T-helper 17 cell (primary cell): ENCODE measurements at places on chromosomes 12 and 14.

GRCh38 chr12:33427071-33427470 lies 12.5 kb downstream of the SYT10 start:
- no peak for DNase-seq

GRCh38 chr12:115866909-115867525 lies 410.5 kb downstream of the MED13L start:
- DNase-seq, result no peak

- DNase-seq, result no peak
Measured at GRCh38 chr12:85713373-85713772, 122.8 kb downstream of the RASSF9 start.

DNA sequence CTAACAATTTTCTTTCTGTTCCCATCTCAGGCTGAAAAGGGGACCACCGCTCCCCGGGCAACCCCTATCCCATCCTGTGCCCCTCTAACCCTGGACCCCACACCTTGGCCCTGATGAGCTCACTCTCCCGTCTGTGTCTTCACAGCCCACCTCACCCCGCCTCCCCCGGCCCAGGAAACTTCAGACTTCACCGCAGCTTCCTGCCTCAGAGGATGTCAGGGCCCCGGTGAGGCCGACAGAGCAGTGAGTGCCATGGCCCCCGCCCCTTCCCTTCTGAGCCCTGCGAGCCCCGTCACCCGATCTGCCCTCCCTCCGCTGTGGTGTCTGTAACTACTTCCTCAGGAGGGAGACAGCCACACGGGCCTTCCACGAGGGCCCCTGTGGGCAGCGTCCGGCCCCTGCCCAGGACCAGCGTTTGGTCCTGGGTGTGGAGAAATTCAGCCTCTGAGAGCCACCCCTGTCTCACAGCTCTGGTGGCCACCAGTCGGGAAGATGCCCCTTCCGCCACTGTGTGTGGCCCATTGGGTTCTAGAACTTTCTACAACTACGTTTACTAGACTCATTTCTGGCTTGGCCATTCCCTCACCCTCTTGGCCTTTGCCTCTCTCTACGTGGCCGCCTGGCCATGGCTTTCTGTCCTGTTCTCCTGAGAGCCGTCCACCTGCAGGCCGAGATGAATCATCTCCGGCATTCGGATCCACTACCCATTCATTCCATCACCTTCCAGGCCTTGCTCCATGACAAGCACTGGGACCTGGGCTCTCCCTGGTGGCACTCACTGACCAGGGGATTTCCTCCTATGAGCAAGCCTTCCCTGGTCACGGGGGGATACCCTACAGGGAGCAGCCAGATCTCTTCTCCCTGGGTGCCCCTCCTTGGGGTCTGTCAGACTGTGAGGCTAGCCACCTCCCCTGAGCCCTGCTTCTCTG lies 3.4 kb downstream of the RHOF start:
- DNase-seq, result peak; percentile 92

GRCh38 chr12:66482351-66483203 lies 180.3 kb downstream of the HELB start:
- DNase-seq, result no peak

DNA sequence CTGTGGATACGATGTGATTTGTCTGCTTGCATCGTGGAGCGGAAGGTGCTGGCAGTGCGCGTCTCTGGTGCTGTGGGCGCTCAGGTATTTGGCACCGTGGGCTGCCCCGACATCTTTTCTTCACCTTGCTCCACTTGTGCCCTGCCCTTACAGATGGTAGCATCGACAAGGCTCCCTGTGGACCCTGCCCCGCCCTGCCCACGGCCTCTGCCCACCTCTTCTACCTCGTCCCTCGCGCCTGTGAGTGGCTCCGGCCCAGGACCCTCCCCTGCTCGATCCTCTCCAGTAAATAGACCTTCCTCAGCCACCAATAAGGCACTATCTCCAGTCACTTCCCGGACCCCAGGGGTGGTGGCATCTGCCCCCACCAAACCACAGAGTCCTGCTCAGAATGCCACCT lies 36.6 kb downstream of the EP400 start:
- DNase-seq, result no peak

DNA sequence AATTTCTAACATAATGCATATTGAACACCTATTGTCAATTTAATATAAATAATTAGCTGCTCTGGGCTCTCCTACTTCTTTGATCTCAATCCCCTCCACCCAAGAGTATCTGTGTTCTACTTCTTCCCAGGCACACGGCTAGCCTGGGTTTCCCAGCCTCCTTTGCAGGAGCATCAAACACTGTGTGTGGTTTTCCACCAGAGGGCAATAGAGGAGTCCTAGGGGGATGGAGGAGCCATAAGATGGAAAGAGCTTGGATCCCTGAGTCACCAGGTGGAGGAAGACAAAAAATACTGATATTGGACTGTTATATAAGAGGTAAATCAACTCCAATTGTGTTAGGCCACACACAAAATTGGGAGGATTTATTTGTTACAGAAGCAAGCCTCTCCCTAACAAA lies 333.7 kb downstream of the GLT1D1 start:
- DNase-seq, result no peak

- DNase-seq, result no peak
Measured at GRCh38 chr12:80189241-80189640, 89.9 kb downstream of the OTOGL start.

DNA sequence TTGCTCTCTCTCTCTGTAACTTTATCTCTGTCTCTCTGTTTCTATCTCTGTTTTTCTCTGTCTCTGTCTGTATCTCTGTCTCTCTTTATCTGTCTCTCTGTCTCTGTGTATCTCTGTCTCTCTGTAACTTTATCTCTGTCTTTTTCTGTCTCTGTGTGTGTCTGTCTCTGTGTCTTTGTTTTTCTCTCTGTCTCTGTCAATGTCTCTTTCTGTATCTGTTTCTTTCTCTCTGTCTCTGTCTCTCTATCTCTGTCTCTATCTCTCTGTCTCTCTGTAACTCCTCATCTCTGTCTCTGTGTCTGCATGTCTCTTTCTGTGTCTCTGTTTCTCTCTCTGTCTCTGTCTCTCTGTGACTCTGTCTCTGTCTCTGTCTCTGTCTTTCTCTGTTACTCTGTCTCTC lies 51.7 kb downstream of the TMEM121 start:
- DNase-seq, result no peak

DNA sequence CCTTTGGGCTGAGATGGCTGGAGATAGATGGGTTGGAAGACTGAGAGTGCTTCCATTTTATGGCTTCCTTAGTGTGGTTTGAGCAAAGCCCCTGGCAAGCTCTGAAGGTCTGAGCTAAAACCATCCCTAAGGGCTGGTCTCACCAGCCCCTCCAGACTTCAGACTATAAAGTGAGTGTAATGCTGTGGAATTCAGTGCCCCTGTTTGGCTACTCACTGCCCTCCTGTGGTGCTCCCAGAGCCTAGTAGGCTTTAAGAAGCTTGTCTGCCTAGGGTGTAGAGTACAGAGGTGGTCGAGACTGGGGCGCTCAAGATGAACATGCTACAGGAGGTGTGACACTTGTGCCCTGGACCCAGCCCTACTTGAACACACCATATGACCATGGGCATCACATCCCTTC lies 246.7 kb upstream of the FKBP4 start:
- no peak for DNase-seq

DNA sequence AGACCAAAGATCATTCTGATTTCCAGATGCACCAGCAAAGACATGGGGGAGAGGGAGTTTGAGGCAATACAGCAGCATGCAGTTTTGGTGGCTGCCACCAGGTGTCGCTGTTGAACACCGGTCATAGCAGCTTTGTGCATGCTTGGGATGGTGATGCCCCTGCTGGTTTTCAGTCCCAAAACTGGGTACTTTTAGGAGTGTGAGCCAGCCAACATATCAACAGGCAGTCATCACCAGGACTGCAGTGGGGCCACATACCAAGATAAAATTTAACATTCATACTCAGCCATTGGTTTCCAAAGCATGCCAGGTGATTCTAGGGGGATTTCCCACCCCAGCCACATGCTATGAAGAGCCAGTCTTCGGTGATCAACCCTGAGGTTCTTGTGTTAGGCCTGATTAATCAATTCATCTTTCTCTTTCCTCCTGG lies 64.2 kb downstream of the PHETA1 start:
- DNase-seq, result no peak

DNA sequence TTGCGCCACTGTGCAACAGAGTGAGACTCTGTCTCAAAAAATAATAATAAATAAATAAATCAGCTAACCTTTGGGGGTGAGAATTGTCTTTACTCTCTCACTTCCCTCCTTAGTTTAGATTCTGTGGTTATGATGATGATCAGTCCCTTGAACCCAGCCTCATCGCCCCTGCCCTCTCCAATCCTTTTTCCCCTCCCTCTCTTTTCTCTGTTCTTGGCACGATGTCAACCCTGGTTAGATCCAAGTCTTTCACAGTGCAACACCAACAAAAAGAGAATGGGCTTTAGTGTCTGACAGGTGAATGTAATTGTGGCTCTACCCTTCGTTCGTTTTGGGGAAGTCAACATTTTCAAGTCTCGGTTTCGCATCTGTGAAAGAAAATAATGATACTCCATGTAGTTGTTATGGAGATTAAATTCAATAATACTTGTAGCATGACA lies 59.0 kb downstream of the NTN4 start:
- no peak for DNase-seq

DNA sequence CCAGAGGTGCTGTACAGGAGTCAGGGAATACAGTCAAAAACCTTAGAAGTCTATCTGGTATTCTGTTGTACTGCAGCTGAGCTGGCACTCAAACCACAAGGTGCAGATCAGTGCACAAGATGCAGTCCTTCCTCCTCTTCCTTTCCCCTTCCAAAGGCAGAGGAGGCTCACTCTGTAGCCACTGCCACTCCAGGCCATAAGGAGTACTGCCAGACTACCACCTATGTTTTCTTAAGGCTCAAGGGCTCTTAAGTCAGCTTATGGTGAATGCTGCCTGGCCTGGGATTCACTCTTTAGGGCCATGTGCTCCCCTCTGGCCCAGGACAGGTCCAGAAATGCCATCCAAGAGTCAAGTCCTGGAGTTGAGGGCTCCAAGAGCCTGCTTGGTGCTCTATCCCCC lies 200.3 kb downstream of the CRADD start:
- no peak for DNase-seq

- DNase-seq, result no peak
Measured at GRCh38 chr12:60819794-60820193, 1224.0 kb downstream of the SLC16A7 start.

DNA sequence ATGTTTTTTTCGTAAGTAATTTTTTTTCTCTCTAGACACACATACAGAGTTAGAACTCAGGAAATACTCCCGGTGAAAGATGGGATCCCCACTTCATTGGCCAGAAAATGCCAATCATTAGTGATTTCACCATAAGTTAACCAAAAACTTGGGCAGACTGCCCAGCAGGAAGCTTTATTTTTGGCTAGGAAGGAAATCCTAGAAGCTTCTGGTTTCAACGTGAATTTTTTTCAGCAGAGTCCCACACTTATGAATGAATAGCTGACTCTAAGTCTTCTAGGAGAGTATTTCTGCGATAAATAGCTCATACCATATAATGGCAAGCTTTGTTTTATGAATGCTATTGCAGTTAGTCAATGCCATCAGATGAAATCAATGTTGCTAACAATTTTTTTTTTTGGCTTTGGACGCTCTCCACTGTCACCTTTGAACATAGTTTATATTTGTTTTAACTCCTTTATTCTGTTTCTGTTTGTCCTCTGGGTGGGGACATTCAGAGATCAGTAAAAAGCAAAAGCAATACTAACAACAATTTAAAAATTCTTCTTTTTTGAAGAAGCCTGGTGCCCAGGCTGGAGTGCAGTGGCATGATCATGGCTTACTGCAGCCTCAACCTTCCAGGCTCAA lies 9.5 kb downstream of the PPP1CC start:
- DNase-seq, result no peak

GRCh38 chr12:56723889-56724700 lies 1.0 kb downstream of the NACA start:
- no peak for DNase-seq

- DNase-seq, result no peak
Measured at GRCh38 chr14:56026506-56026905, 91.7 kb upstream of the PELI2 start.

- no peak for DNase-seq
Measured at GRCh38 chr12:82673698-82674097, 13.0 kb upstream of the TMTC2 start.

DNA sequence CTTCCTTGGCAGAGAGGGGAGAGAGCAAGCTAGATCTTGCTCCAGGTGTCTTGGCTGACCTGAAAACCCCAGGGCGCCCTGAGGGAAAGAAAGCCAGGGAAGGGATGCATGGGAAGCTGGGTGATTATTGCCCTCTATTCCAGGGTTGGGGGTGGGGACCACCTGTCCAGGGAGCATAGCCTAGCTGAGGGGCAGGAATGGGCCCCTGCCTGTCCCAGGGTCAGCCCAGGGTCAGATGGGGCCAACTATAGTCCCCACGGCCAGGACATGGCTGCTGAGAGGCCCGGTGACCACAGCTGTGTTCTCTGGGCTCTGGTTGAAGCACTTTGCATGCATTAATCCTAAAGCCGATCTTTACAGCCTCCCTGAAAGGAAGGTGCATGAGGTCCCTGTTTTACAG lies 30.1 kb upstream of the ZFP36L1 start:
- no peak for DNase-seq

- DNase-seq, result no peak
Measured at GRCh38 chr12:109773384-109774011, 59.7 kb downstream of the TRPV4 start.

DNA sequence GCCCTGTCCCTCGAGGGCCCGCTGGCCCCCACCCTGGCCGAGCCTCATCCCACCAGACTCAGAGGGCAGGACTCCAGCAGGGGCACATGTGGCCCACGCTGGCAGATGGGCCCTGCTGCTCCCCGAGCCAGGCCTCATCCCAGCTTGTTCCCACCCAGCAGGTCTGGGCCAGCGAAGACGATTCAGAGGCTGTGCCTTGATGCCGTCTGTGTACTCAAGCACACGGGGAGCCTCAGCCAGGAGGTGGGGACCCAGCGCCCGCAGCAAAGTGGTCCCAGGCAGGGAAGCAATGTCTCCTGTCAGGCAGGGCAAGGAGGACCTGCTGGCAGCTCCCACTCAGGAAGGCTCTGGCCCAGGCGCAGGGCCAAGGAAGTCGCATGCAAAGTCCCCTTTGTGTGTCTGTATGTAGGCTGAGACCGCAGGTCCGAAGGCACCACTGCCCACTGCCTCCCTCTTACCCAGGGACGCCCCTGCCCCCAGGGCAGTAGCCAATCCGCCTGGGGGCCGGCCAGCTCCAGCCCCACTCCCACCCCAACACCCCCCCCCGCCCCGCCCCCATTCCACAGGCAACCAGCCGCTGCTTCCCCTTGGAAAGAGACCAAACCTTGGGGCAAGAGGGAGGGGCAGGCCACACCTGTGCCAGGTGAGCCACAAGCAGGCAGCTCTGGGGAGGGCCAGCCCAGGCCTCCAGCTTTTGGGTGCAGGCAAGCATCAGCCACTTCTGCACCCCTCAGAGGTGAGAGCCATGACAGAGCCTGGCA lies 9.4 kb downstream of the DEGS2 start:
- no peak for DNase-seq

GRCh38 chr12:127928615-127929571 lies 338.1 kb upstream of the TMEM132C start:
- no peak for DNase-seq
